GM12865 (cell line): ENCODE measurements at places on chromosomes 5 and 9.

- DNase-seq, result no peak
Observed at GRCh38 chr5:68884144-68884754, 209.6 kb upstream of the SLC30A5 start.

GRCh38 chr5:33794550-33795181, 97.1 kb downstream of the ADAMTS12 start:
- no peak for DNase-seq

DNA sequence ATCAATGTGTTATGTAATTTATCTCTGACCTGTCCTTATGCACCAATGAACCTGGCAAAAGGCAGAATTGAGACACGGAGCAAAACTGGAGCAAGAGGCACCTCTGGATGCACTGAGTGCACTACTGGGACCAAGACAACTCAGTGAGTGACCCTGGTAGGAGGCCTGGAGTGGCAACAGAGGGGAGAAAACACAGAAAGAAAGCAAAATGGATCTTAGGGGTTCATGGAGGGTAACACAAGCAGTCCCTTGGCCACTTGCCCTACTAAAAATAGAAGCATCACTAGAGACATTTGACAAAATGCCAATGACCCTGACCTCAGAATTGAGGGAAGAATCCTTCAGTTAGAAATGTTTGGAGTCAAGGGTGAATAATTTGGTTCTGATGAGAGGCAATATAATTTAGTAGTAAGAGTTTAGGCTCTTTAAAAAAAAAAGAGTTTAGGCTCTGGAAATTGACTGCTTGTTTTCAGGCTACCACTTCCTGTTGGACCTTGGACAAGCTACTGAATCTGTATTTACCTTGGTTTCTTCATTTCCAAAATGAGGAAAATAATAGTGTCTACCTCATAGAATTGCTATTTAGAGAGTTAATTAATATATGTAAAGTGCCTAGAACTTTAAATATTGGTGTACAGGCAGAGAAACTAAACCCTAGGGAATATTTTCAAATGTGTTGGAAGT, 234.9 kb upstream of the TARS1 start:
- no peak for DNase-seq

GRCh38 chr9:99867968-99868367, 38.5 kb upstream of the STX17 start:
- peak; percentile 45 for DNase-seq

- no peak for DNase-seq
Observed at GRCh38 chr5:127602481-127602880, 46.4 kb upstream of the CTXN3 start.

DNA sequence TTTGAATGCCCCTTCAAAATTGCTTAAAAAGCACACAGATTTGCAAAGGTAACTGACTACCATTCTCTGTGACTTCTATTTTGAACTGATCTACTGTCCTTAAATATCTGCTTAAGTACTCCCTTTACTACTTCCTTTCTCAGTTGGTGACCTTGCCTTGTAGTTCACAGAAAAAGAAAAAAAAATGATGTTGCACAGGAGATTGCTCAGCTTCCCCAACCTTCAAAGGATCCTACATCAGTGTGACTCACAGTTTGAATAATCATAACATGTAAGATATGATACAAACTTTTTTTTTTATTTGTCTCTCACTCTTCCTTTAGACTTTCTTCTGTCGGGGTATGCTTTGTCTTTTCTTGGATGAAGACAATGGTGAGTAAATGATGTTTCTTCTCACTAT, 1029.6 kb downstream of the CDH12 start:
- no peak for DNase-seq

DNA sequence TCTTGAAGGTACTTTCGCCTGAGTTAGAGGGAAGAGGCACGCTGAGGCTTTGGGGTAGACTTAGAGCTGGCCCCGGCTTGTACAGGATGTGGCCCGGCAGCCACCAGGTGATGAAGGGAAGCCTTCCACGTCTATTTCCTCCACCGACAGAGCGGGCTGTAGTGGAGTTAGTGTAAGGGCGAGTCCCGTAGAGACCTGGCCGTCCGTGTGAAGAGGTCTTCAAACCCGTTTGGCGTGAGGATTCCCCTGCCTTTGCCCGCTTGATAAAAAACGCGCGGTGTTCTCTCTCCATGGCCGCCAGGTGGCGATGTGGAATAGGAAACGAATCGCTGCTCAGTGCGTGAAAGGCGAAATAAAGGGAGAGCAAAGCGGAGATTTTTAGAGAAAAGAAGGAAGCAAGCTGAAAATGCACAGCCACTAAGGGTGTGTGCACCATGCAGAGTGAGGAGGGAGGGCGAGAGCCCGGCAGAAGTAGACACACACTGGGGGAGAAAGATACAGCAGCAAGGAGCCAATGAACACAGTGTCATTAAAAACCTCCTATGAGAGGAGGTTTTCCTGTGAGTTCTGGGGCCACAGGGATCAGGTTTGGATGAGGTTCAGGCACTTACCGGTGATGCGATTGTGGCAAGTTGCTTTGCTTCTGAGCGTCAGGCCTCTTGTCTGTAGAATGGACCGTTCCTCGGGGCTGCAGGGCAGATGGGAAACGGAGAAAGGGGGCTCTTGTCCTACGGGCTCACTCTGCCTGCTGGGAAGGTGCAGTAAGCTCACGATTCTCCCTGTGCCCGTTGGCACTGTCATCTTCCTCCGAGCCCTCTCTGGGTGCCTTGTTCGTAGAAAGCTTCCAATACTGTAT, 34.2 kb downstream of the STC2 start:
- DNase-seq, result peak; percentile 81

DNA sequence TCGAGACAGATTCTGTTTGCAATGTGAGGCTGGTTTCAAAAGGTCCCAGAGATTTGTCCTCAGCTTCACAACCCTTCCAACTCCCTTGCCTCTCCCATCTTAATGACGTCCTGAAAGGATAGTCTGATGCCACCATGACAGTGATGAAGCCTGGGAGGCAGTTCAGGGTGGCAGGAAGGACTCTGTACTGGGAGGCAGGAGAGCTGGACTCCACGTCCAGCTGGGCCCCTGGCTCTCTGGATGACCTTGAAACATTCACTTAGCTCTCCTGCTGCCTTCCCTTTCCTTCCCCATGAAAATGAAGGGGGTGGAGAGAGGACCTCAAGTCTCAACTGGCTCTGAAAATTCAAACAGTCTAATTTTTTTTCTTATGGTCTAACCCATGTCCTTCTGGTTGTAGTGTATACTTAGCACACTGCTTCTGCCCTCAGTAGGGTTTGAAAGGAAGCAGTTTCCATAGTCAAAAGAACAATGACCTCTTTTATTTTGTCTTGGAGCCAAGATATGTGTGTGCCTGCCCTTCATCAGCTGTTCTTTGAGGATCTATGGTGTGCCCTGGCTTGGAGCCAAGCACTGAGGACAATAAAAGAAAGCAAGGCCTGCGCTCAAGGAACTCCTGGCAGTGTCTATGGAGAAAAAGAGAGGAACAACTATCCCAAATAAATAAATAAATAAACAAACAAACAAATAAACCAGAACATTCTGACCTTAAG, 188.3 kb downstream of the GRIA1 start:
- DNase-seq, result no peak

DNA sequence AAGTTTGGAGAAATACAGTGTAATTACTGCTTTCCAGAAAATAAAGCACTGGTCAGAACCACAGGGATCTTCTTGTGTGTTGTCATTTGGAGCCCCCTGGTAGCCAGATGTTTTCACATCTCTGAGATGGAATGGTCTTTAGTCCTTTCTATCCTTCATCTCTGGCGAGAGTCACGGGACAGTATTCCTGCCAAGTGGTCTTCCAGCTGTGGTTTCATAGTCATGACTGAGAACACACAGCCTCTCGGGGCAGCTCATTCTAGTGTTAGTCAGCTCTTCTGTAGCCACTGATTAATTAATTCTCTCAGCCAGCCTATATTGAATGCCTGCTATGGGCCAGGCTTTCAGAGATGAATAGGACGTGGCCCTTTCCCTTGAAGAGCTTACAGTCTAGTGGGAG, 34.1 kb downstream of the HMGXB3 start:
- no peak for DNase-seq

GRCh38 chr9:135990468-135991429, 29.6 kb upstream of the UBAC1 start:
- DNase-seq, result peak; percentile 85

GRCh38 chr5:175697846-175698245, 40.0 kb downstream of the HRH2 start:
- DNase-seq, result no peak

DNA sequence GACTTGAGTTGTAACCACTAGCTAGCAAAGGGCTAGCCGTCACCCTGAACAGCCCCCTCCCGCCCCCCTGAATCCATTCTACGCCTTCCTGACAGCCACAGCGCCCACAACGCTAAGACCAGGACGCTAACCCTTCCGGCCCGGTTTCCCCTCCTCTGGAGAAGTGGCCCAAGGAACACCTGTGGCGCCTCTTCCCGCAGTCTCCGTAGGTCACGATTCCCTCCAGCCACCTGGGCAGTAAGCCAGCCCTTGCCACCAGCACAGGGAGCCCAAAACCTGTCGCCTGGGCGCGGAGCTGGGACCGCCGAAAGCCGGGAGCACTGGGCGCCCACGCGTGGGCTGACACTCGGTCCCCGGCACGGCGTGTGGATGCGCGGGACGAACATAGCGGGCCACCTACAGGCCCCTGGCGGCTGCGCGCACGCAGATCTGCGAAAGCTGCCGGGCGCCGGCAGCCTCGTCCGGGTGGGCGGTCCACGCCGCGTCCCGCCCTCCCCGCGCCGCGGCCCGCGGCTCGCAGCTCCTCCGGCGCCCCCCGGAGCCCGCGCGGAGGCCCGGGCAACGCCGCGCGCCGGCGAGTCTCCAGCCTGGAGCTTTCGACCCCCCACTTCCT, 596 bp downstream of the IRF1 start:
- peak; percentile 72 for DNase-seq

- no peak for DNase-seq
Observed at GRCh38 chr9:131292937-131293336, 3.4 kb downstream of the PLPP7 start.
